ENCODE measurements at places on chromosomes 5 and 9. TPM values are rescaled to one million over a fixed set of nuclear protein-coding genes. Genes with fewer than 3 reads are reported as not detected.

Gene SPATA31E1
- not detected for total RNA-seq

Gene CD14
- total RNA-seq, result 12.9 TPM

Gene PCDHB7
- total RNA-seq, result 8.5 TPM

Gene QRFP
- not detected for total RNA-seq

Gene NUTM2F
- not detected for total RNA-seq

Gene MAP1B
- 781 TPM for total RNA-seq

Gene FAM151B
- total RNA-seq, result 22.6 TPM

Gene NTMT1
- total RNA-seq, result 17.8 TPM

Gene RNF183
- total RNA-seq, result not detected

Gene SOHLH1
- total RNA-seq, result not detected

Gene IRX4
- not detected for total RNA-seq

Gene SPOCK1
- total RNA-seq, result 53.3 TPM

Gene LMX1B
- 1.8 TPM for total RNA-seq

Gene PCDHGA8
- 6.9 TPM for total RNA-seq

Gene MUSK
- 3.2 TPM for total RNA-seq

Gene ASS1
- 49.4 TPM for total RNA-seq

Gene IFNA2
- not detected for total RNA-seq

Gene ENTPD2
- total RNA-seq, result 3.2 TPM

Gene SLC12A2
- 60.4 TPM for total RNA-seq
